DMS53 (cell line): ENCODE measurements at places on chromosomes 11 and 22.

GRCh38 chr11:122755409-122755808, 82.9 kb upstream of the CRTAM start:
- DNase-seq, result no peak

DNA sequence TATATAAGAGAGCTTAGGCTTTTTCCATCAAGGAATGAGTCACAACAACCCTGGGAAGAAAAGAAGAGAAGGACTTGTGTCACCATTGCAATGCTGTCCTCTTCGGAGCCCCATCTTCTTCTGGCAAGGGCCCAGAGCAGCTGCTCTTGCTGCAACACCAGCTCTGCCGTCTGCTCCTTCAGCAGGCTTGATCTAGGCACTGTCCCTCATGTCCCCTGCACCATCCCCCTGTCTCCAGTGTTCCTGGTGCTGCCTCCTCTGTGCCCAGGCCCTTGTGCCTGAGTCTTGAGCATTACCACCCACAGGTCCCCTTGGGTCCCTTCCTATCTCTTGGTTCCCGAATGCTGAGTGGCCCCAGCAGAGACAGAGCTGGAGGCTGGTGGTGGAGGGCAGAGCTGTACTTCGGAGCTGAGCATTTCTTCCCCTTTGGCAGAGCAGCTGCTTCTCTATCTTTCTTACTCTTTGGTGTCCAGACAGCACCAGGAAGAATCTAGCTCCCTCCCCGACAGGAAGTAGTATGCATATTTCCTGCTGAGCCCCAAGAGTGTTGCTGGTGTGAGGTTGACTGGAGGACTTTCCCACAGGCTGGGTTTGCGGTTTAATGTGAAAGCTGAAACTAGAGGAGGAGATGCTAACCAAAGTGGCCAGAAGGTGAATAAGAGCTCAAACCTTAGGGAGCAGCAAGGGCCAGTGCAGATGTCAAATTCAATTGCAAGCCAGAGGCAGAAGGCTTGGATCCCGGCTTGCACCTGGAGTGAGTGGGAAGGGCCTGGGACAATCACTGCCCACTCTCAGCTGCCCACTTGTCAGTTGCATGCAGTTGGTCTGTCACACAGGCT, 27.8 kb downstream of the WEE1 start:
- peak; percentile 44 for DNase-seq

DNA sequence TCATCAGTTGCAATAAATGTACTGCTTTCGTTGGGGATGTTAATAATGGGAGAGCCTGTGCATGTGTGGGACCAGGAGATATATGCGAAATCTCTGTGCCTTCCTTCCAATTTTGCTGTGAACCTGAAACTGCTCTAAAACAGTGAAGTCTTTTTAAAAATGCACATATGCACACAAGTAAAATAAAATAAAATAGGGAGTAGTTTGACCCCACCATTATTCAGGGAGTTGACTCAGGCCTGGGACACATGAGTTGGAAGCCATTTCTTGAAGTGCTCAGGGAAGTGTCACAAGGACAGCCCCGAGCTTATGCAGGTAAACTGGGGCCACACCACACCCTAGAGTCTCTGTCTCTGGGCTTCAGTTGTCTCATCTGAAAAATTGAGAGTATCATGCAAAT, 183.1 kb upstream of the POU2AF2 start:
- no peak for DNase-seq

DNA sequence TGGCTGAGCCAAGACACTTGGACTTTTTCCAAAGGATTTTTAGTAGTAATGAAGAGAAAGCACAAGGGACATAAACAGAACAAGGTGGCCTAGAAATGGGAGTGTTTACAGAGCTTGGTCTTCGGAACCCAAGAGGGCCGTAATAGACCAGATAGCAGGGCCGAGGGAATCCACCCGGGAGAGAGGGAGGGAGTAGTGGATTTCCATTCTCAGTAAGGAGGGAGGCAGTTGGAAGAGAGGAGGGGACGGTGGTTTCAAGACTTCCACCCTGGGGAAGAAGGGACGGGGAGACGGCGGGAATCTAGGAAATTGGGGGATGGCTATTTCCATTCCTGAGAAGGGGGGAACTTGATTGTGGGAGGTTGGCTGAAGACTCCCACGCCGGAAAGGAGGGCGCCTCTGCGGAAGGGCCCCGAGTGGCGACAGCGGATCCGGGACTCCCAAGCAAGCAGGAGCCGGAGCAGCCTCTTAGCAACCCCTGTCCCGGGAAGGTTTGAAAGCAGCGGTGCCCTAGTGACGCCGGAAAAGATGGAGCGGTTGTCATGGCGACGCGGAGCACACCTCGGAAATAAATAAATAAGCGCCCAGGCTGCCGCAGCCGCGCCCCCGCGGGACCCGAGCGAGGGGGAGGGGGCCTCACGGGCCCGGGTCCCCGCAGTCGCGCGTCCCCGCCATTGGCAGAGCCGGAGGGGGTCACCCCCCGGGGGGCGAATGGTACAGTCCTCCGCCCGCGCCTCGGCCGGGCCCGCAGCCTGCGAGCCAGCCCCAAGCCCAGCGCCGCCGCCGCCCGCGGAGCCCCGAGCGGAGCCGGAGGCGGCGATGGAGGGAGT, 31.6 kb downstream of the EIF3F start:
- peak; percentile 88 for DNase-seq

GRCh38 chr11:60699936-60700335, 524 bp downstream of the MS4A8 start:
- DNase-seq, result no peak

DNA sequence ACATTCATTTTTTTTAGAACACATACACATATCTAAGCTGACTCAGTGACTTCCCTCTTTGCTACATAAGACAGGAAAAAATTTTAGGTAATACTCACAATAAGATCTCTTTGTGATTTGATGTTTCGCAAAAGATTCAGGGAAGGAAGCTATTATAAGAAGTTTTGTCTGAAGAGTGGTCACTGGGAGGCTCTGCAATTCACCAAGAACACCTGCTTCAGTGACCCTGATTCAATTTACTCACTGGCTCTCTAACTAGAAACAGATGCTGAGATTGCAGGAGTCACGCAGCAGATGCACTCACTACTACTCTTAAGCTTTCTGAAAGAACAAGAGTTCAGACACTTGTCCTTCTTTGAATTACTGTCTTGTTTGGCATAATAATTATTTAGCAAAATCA, 193.6 kb upstream of the DDI1 start:
- no peak for DNase-seq

- peak; percentile 81 for DNase-seq
These were observed at the start of gene ARHGAP8 for GRCh38 chr22:44752285-44753188. ARHGAP8 (plus strand) TSS chr22:44752575; CDS start chr22:44786528, 33,953 bp downstream.

- DNase-seq, result peak; percentile 7
These were observed 200.6 kb downstream of the DBX1 start for GRCh38 chr11:19959648-19960059.

GRCh38 chr22:20834206-20834605, 24.4 kb downstream of the PI4KA start:
- no peak for DNase-seq

DNA sequence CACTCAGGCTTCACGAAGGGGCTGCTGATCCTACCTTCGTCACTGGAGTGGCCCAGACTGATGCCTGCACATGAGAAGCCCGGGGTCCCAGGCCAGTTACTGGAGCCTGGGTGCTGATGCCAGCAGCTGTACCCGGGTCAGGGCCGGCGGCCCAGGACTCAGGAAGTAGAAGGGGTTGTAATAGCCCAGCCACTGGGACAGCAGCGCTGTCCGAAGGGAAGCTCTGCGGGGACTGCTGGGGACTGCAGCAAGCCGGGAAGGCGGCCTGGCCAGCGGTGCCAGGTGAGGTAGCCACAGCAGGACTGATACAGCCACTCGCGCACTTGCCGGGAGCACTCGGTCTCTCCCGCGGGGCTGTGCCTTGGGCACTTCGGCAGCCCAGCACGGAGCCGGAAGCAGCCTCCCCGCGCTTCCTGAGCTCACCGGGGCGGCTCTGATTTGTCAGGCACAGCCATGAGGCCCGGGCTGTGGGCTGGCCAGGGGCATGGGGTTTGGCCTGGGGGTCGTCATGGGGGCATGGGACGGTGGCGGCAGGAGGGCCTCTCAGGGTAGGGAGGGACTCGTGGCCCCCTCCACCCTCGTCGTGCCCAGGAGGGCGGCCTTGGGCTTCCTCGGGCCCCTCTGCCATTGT, 13.9 kb upstream of the OR8K1 start:
- peak; percentile 14 for DNase-seq

DNA sequence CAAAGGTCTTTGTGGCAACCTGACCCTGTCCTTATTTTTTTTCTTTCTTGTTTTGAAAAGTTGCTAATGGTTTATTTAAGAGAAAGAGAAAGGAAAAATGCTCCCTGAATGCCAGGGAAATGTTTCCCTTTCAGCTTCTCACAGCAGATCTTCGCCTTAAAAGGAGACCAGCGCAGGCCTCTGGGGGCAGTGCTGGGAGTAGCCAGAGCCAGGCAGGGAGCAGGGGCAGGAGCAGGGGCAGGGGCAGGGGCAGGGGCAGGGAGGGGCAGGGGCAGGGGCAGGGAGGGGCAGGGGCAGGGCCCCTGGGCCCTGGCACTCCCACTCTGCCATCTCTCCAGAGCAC, 5.1 kb downstream of the MOB2 start:
- DNase-seq, result no peak

DNA sequence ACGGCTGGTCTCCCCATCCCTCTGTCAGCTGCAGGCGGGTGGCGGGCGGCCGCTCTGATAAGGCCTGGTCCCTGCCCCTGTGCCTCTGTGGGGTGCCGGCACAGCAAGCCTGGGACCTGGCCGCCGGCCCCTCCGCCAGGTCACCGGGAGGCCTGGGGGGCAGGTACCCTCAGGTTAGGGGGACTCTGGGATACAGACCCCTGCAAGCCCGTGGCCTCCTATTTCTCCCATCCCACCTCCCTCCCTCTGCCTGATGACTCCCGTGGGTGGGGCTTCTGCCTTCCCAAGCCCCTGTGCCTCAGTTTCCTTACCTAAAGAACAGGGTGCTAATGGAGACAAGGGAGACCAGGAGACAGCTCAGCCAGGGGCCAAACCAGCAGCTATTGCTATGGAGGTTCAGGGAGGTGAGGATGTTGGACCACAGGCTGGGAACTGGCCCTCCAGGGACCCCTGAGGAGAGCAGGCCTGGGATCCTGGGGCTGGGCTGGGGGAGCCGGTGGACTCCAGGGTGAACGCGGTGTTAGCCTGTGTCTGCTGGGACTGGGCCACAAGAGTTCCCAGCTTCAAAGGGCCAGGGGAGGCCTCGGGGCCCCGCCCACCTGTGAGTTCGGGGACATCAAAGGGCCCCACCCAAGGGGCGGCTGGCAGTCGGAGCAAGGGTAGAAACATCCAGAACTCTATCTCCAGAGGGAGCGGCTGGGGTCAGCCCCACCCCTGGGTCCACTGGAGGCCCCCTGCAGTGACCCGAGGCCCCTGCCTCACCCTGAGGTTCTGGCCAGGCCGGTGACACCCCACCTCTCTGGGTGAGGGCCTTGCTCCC, 32.0 kb upstream of the TH start:
- no peak for DNase-seq

GRCh38 chr11:62882431-62882749, 1.7 kb downstream of the SLC3A2 start:
- no peak for DNase-seq

DNA sequence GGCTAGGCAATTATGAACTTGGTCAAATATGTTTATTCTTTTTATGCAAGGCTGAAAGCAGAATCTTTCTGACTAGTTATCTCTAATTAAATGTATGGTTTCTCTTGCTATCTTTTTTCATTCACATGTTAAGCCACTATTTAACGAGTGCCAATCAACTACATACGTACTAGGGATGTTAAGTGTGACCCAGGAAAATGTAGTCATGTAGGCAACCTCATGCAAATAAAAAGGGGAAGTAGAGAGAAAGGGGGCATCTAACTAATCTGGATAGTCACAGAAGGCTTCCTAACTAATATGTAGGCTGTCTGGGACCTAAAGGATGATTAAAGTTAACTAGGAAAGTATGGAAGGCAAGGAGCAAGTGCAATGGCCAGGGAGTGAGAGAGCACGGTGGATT, 23.5 kb downstream of the TBRG1 start:
- no peak for DNase-seq

DNA sequence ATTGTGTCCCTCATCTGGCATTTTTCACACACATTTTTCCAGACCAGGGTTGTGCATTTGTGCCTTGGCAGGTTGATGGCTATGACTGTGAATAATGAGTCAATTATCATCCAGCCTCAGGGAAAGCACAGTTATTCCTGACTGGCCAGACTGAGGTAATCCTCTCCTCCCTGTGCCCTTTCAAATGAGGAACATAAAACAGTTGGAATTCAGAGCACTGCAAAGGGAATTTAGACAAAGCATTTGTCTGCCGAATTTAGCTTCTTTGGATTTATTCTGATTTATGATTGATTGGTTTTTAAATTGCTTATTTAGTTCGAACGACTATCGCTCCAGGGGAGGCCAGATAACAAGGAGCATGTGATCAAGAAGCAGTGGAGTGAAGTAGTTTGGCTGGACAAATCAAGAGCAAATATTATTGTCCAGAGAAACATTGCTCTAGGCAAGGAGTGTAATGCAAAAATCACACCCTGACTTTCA, 30.8 kb upstream of the RAG2 start:
- no peak for DNase-seq

GRCh38 chr11:27280140-27280539, 82.9 kb downstream of the CCDC34 start:
- no peak for DNase-seq

DNA sequence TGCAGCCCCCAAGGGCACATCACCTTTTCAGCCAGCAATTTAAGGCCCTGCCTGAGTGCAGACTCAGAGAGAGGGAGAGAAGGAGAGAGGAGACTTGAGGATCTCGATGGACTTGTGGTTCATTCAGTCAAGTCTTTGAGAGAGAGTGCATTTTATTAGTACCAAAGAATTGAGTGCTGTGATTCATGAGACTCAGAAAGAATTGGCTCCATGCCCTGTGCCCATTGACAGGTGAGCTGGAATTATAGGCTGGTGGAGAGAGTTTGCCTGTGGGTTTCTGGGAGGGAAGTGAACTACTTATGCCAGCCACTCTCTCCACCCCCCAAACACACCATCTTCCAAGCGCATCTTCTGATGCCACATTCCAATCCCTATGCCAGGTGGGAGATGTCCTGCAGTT, 236.8 kb downstream of the MN1 start:
- DNase-seq, result no peak

GRCh38 chr22:36100134-36100824, 60.3 kb downstream of the APOL3 start:
- DNase-seq, result no peak

GRCh38 chr11:110984693-110985092, 260.8 kb upstream of the POU2AF2 start:
- no peak for DNase-seq

DNA sequence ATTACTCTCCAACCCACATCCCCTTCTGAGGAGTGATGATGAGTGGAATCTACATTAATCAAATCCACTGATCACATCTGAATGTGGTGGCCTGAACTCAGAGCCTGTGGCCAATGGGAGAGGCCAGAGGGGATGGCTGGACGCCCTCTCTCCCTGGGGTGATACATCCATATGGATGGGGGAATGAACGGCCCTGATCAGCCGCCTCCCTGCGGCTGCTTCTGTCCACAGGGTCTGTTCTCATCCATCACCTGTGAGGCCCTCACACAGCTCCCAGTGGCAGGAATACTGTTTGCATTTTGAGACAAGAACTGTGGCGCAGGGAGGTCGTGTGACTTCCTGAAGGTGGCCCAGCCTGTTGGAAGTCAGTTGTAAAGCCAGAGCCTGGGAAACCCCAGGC, 78.3 kb upstream of the SHISAL1 start:
- DNase-seq, result no peak
